Sciatic nerve (tissue), 2 donors: ENCODE measurements at places on chromosomes 11 and 22.

GRCh38 chr11:73428699-73429098, 52.5 kb downstream of the RELT start:
- no peak for DNase-seq

DNA sequence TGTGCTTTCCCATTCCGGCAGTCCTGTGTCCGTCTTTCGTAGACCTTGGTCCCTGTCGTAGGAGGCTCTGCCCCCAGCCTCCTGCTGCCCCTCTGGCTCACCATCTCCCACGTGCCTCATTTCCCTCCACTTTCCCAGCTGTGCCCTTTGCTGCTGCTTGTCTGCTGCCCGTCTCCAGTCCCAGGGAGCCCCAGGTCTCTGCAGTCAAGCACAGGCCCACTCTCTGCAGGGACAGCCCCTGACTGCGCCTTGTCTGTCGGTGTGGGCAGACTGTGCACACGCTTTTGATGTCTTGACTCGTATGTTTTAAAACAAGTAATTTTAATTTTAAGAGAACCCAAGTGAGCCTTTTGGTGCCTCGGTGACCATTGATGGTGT, 12.4 kb downstream of the DGCR8 start:
- DNase-seq, result no peak

- DNase-seq, result no peak
Observed at GRCh38 chr11:47899801-47900200, 51.7 kb upstream of the NUP160 start.

DNA sequence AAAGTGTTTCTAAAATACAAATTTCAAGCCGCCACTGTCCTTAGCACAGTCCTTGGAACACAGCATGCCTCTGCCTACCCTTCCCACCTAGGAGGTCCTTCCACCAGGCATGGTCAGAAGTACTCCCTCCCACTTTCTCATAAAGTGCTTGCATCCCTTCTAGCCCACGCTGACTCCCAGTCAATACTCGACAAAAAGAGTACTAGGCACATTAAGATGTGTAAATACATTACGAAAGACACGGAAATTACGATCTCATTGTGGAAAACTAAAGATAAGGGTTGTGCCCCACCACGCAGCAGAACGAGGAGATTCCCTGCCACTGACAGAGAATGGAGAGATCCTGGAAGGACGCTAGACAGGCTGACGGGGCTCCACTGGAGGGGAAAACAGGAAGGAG, 13.5 kb downstream of the CHKA start:
- no peak for DNase-seq

DNA sequence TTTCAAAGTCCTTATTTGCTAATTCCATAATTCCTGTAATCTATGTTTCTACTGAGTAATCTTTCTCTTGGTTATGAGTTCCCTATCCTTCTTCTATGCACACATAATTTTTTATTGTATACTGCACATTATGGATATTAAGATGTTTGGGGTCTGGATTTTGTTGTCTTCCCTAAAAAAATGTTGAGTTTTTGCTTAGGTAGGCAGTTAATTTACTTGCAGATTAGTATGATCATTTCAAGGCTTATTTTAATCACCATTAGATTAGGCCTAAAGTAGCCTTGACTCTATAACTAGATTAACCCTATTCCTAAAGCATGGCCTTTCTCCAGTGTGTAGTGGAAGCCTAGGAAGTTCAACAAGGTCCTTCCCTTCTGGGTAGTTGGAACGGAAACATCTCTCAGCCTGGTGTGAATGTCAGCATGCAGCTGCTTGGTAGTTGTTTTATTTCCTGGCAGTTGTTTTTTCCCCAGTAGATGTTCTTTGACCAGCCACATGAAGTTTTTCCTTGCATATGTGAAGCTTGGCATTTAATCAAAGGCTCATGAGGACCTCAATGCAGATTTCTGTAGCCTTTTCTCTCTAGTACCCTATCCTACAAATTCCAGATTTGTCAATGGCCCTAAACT, 419.3 kb upstream of the NARS2 start:
- DNase-seq, result no peak

DNA sequence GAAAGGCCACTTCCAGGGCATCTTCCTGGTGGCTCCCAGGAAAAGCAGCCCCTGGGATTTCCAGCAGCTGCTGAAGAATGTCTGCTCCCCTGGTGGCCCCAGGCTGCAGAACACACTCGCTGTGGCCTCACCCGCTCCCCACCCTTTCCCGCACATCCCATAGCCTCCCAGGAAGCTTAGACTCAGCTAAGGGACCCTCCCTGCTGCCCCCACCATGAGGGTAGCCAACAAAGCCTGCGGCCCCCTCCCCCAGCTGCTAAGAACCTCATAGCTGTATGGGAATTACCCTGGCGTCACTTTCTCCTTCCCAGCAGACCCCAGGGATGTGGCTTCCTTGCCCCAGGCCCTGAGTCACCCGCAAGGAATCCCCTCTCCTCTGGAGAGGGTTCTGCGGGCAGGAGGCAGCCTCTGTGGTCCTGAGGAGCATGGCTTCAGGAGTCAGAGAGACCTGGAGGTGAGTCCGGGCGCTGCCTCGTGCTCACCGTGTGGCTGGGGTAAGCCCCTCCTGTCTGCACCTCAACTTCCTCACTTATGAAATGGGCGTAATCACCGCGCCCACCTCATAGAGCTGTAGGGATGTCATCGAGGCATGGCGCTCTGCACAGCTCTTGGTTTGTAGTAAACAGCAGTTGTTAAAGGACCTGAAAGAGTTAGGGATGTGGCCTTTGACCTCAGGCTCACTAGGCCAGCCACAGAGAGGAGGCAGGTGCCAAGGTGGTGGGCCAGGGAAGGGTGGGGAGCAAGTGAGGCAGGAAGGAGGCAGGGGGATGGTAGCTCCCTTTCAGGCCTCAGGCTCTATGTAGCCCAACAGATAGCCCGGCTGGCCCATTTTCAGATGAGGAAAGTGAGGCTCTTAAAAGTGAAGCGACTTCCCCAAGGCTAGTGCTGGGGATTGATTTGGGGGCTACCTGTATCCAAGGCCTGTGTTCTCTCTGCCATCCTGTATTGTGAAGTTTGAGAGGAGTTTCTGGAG, 71.2 kb downstream of the LRRC32 start:
- DNase-seq, result peak; percentile 53

GRCh38 chr11:35227576-35228327, 88.8 kb downstream of the CD44 start:
- no peak for DNase-seq

GRCh38 chr11:113332023-113332422, 17.6 kb downstream of the TTC12 start:
- no peak for DNase-seq

GRCh38 chr11:124605719-124606118, 5.5 kb upstream of the PANX3 start:
- DNase-seq, result no peak

DNA sequence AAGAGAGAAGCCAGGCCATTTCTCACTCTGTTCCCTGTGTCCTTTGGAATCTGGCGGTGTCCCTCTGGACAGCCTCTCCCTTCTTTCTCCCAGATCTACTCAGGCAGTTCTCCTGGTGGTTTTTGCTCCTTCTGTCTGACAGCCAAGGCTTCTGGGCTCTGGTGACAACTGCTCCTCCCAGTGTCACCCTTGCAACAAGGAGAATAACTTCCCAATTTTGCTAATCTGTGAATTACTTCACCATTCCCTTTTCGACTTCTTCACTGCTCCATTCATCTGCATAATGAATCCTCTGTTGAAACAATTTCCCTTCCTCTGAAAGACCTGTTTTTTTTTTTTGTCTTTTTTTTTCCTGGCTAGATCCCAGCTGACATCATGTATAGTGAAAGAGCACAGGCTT, 56.3 kb upstream of the PDE3B start:
- DNase-seq, result no peak

GRCh38 chr11:17543574-17544180, 539 bp downstream of the USH1C start:
- DNase-seq, result no peak
